ENCODE measurements at places on chromosomes 1 and 21.

- DNase-seq: no peak
Measured at GRCh38 chr1:119549719-119550132, 42.7 kb downstream of the HSD3B1 start.

- DNase-seq: no peak
Measured at GRCh38 chr1:200962631-200963030, 60.9 kb downstream of the KIF21B start.

- no peak for DNase-seq
Measured at GRCh38 chr1:173995475-173995874, 26.7 kb downstream of the RC3H1 start.

GRCh38 chr1:19067182-19067911 is 110.9 kb upstream of the IFFO2 start:
- DNase-seq: no peak

GRCh38 chr21:10641107-10641506 is 119.7 kb downstream of the TPTE start:
- DNase-seq: no peak
